ENCODE measurements at places on chromosomes 3 and 15. TPM values are rescaled to one million over a fixed set of nuclear protein-coding genes. Genes with fewer than 3 reads are reported as not detected.

- no peak for DNase-seq
These were observed 23.4 kb downstream of the DZIP1L start for GRCh38 chr3:138092023-138092422.

DNA sequence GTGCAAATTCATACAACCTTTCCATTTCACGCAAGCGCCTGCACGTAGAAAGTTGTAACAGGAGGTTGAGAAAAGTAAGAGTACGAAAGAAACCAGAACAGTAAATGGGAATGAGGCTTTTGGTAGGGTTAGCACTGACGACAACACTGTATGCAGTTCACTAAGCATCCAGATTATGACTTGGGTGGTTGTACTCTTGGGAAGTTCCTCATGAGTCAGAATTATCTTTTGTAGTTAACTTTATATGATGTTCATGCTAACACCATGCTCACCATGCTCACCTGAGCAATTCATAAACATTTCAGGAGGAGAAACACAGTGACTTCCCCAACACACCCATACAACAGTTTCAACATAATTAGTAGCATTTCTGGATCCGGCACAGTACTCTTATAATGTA is 3.0 kb upstream of the LPP start:
- no peak for DNase-seq

GRCh38 chr3:115689928-115690327 is 66.6 kb downstream of the GAP43 start:
- DNase-seq, result no peak

DNA sequence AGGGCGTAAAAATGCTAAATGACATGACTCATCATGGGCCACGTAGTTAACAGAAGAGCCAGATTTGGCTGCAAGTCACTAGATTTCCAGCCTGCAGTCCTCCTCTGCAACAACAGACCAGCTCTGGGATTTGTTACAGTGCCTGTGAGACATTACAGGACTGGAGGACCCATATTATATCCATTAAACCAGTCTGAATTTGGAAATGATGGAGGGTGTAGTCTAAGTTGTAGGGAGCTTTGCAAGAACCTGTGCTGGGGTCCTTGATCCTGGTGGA is 10.8 kb downstream of the ZNF774 start:
- peak; percentile 56 for DNase-seq

Gene OR4F6
- total RNA-seq, result not detected

GRCh38 chr3:57007521-57008460 is 52.7 kb upstream of the SPATA12 start:
- DNase-seq, result no peak

Gene TGM5
- total RNA-seq, result not detected

GRCh38 chr15:72947709-72948108 is 104.6 kb upstream of the NEO1 start:
- no peak for DNase-seq

DNA sequence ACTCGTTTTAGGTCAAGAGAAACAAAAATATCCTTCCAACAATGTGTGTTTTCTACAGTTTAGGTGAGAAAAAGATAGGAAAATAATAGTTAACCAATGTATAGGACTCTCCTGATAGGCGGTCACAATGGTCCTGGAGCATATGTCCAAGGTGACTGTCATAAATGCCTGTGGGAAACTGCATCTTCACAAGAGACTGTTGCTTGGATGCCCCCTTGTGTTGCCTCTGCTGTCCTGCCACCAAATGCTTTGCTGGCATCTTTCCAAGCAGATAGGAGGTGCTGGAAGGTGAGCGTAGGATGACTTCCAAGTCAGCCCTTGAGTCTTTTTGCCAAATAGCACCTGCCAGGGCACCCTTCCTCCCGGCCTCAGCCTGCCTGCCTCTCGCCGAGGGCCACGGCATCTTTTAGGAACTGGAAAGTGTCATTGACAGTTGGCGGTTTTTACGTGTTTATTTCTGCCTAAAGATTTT is 24.1 kb upstream of the SACM1L start:
- peak; percentile 51 for DNase-seq

DNA sequence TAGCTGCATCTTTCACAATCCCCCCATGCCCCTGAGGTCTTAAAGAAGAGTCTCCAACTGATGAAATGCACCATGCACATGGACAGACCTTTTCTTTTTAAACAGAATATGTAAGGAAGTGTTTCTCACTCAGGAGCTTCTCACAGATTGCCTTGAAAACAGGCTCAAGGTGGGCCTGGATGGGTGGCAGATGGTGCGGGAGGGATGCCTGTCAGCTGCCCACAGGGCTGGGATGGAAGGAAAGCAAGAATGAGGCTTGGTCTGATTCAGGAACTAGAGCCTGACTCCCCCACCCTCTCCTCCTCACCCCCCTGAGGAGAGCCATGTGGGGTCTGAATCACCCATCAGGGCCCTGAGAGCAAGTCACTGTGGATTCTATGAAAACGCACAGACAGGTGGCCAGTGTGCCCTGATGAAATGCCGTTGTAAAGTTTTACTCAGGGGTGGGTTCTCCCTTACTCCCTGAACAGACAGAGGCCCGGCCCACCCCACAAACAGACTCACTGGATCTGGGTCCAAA is 67.2 kb downstream of the UMPS start:
- DNase-seq, result no peak

DNA sequence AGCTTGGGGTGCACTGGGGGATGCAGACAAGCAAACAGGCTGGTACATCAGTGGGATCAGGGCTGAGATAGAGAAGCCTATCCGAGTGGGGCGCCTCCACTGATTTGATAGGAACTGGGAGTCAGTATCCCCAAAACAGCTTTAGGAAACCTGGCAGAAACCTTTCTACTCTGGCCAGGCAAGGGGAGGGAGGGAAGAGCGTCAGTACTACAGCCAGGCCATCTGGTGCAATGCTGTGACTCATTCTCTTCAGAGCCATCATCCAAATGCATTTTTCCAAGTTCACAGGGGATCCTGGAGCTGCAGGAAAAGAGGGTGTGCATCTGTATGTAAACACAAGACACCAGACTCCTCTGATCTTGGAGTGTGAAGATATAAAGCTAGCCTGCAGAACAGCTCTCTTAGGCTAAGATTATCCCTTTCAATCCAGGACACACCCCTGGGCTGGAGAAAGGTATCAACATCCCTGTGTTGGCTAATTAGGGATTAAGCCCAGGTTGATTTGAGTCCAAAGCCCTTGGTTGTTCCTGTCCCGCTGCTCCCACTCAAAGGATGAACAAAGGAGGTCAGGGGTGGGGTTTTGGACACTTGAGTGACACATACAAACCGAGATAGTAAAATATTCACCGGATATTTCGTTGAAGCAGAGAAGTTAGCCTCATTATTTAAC is 9.3 kb downstream of the GALNT15 start:
- no peak for DNase-seq

DNA sequence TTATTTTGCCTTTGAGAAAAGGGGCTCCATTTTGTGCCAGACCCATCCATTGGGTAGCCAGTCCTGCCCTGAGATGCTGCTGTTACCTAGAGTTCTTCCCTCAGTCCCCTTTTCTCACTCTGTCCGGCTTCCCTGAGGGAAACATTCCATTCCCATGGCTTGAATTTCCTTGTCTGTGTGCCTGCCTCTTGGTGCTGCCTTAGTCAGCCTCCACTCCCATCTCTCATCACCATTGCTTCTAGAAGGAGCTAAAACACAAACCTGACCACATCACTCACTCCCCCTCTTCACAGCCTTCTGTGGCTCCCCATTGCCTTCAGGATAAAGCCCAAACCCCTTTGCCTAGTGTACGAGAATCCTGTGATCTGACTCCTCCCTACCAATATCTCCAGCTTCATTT is 25.2 kb upstream of the C2CD4B start:
- no peak for DNase-seq

GRCh38 chr3:156171281-156172267 is 51.2 kb downstream of the KCNAB1 start:
- no peak for DNase-seq

Gene TTLL13
- total RNA-seq, result 0.43 TPM

DNA sequence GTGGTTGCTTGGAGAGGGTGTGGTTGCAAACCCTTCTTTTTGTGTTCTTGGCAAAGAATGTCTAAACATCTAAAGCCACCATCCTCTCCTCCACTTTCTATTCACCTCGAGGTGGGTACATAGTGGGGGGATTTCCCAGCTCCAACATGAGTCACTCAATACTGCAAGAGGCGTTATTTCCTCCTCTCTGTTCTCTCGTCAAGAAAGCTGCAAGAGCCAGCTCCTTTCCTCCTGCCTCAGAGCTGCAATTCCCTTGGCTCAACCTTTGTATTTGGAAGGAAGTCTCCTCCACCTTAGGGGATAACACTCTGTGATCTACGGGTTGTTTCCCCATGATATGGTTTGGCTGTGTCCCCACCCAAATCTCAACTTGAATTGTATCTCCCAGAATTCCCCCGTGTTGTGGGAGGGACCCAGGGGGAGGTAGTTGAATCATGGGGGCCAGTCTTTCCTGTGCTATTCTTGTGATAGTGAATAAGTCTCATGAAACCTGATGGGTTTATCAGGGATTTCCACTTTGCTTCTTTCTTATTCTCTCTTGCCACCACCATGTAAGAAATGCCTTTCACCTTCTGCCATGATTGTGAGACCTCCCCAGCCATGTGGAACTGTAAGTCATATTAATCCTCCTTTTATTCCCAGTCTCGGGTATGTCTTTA is 138.4 kb downstream of the PLCL2 start:
- DNase-seq, result no peak

GRCh38 chr3:194686414-194686815 is 732 bp downstream of the FAM43A start:
- DNase-seq, result no peak

Gene MAGEF1
- 13.1 TPM for total RNA-seq

DNA sequence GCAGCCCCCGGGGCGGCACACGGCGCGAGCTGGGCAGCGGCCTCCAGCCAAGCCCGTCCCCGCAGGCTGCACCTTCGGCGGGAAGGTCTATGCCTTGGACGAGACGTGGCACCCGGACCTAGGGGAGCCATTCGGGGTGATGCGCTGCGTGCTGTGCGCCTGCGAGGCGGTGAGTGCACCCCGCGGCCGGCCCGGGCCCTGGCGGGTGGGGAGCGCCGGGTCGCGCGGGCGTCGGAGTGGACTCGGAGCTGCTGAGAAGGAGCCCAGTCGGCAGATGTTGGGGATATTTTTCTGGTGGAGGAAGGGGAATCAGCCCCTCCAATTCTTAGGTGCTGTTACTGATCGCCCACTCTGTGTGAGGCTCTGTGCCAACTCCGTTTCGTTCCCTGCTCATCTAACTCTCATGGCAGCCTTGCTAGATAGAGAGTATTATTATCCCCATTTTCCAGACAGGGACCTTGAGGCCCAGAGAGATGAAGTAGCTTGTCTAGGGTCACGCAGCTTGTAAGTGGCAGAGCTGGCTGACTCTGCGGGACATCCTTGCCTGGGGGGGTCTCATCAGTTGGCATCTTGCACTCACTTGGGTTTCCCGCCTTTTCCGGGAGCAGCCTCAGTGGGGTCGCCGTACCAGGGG is 890 bp downstream of the CHRD start:
- DNase-seq, result no peak

Gene DGKG
- 14.5 TPM for total RNA-seq

Gene RBP2
- not detected for total RNA-seq

GRCh38 chr15:84831028-84831427 is 13.9 kb downstream of the ALPK3 start:
- no peak for DNase-seq

Gene MST1R
- total RNA-seq, result 0.82 TPM

Gene OR5K2
- not detected for total RNA-seq

DNA sequence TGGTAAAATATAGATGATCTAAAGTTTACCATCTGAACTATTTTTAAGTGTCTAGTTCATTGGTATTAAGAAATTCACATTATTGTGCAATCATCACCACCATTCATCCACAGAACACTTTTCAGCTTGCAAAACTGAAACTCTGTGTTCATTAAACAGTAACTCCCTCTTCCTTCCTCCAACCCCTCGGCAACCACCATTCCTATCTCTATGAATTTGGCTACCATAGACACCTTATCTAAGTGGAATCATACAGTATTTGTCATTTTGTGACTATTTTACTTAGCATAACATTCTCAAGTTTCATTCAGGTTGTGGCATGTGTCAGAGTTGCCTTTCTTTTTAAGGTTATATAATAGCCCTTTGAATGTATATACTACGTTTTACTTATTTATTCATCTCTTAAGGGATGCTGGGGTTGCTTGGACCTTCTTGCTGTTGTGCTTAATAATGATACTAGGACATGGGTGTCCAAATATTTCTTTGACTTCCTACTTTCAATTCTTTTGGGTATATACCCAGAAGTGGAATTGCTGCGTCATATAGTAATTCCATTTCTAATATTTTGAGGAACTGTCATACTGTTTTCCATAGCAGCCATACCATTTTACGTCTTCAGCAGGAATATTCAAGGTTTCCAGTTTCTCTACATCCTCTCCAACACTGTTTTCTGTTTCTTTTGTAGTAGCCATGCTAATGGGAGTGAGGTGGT is 20.9 kb downstream of the KAT2B start:
- no peak for DNase-seq

Gene ZCWPW2
- total RNA-seq, result 0.29 TPM

DNA sequence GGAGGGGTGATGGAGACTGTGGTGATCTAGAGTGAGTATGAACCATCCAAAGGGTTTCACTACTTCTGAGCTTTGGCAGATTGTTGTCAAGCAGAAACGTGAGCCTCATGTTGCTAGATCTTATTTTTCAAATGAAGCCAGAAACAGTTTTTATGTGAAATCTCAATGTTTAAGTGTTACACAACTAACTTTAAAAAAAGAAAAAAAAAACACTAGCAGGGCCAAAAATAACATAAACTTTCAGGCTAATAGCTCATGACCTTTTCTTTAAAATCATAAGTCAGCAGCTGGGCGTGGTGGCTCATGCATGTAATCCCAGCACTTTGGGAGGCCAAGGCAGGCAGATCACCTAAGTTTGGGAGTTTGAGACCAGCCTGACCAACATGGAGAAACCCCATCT is 2.1 kb upstream of the HTR3D start:
- DNase-seq, result no peak

DNA sequence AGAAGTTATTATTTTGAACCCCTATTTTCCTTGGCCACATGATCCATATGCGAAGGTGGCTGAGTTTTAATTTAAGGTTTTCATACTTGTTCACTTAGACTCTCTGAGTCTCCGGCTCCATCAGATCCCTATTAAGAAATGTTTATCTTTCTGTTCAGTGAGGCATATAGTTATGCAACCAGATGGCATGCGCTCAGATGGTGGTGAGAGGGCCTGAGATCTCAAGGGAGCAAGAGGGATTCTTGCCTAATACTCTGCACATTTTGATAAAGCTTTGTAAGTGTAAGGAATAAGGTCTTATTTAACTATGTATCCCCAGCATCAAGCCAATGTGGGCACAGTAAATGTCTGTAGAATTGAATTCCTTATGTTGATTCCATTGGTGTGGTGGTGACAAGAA is 78.9 kb upstream of the DPH6 start:
- DNase-seq, result no peak

GRCh38 chr3:195241592-195242355 is 29.2 kb downstream of the XXYLT1 start:
- DNase-seq, result no peak

- DNase-seq, result no peak
These were observed 50.7 kb downstream of the MYLK start for GRCh38 chr3:123833398-123833785.

GRCh38 chr15:99677540-99678134 is 55.6 kb downstream of the LYSMD4 start:
- DNase-seq, result no peak

Gene LRRC34
- 13.7 TPM for total RNA-seq

Gene KNG1
- not detected for total RNA-seq

Gene GLCE
- 115 TPM for total RNA-seq

Gene RYK
- total RNA-seq, result 50.7 TPM
